CMK (cell line): ENCODE measurements at places on chromosomes 7 and 10.

- DNase-seq, result no peak
Measured at GRCh38 chr7:80703272-80703671, 64.8 kb downstream of the CD36 start.

GRCh38 chr10:106655636-106656035 lies 508.9 kb downstream of the SORCS1 start:
- no peak for DNase-seq

GRCh38 chr7:48376263-48376662 lies 205.0 kb downstream of the ABCA13 start:
- no peak for DNase-seq

- no peak for DNase-seq
Measured at GRCh38 chr10:78802866-78803265, 265.9 kb upstream of the ZMIZ1 start.

DNA sequence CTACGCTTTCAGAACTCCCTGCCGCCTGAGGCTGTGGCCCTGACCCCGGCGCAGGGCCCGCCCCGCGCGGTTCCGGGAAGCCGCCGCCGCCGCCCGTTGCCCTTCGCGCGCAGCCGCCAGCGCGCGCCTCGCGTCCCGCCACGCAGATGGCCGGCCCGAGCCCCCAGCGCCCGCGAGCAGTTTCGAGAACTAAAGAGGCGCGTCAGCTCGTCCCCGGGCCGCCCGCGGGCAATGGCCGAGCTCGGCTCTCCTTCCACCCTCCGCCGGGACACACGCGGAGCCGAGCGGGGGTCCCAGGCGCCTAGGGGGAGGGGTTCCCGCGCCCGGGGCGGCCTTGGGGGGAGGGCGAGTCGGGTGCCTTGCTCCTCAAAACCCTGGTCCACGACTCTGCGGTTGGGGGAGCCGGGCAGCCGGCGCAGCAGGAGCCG lies 1.8 kb downstream of the HNRNPF start:
- no peak for DNase-seq

DNA sequence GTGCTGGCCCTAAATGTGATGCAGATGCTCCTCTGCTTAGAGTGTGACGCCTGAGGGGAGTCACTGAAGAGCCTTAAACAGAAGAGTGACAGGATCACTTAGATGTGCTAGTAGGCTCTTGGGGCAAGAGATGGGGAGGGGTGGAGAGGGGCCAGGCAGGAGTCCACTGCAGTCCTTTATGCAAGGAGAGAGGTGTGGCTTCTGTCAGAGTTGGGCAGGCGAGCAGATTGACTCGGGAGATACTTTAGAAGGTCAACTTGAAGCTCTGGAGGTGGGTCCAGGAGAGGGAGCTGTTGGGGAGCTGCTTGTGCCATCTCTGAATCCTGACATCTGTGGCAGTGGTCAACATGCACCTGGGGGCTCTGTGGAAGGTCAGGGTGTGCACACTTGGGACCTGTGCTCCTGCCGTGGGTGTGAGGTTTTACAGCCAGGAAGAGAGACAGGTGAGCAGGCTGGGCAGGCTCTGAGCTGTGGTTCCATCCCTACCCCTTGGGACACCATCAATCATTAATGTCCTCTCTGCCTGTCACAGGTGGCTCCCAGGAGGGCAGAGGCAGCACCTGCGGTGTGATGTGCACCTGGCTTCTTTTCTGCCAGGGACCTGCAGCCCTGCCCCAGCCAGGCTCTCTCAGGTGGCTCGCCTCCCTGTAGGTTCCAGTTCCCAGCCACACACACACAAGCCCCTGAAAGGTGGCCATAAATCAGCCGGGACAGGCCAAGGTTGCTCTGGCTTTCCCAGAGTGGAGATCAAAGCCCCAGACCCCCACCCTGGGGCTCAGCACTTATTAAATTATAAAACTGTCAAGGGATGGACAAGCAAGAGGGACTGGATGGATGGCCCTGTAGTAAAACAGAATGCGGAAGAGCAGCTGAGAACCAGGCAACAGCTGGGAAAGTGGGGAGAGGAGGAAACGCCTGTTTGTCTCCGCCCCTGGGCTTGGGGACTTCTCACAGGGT lies 14.0 kb downstream of the NEURL1 start:
- no peak for DNase-seq

DNA sequence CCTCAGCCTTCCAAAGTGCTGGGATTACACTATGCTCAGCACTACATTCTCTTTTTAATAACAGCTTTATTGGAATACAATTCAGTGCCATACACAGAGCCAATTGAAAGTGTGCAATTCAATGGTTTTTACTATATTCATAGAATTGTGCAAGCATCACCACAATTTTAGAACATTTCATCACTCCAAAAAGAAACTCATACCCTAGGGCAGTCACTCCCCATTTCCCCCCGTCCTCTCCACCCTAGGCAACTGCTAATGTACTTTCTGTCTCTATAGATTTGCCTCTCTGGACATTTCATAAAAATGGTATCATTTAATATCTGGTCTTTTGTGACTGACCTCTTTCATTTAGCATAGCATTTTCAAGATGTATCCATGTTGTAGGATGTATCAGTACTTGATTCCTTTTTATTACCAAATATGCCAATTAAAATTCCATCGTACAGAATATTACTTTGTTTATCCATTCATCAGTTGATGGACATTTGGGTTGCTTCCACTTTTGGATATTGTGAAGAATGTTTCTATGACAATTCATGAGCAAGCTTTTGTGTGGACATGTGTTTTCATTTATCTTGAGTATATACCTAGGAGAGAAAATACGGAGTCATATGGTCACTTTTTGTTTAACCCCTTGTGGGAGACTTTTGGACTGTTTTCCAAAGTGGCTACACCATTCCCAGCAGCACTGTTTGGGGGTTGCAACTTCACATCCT lies 6.3 kb upstream of the XPNPEP1 start:
- DNase-seq, result no peak

GRCh38 chr7:19112274-19113001 lies 5.0 kb downstream of the TWIST1 start:
- DNase-seq, result no peak

GRCh38 chr7:143043391-143043790 lies 8.8 kb upstream of the OR6V1 start:
- DNase-seq, result no peak

DNA sequence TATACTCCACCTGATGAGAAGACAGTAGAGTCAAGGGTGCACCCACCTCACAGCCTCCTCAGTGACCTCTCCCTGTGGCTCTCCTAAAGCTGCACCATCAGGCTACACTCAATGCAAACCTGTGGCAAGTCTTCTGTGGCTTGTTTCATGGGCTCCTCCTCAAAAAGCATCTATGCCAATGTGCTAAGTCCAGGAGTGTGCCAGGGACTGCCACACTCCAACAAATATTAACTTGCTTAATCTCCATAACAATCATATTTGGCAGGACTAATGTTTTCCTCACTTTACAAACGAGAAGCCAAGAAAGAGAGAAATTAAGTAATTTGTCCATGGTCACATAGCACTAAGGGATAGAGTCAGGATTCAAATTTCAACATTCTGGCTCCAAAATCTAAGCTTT lies 11.9 kb downstream of the NRAP start:
- DNase-seq, result no peak

DNA sequence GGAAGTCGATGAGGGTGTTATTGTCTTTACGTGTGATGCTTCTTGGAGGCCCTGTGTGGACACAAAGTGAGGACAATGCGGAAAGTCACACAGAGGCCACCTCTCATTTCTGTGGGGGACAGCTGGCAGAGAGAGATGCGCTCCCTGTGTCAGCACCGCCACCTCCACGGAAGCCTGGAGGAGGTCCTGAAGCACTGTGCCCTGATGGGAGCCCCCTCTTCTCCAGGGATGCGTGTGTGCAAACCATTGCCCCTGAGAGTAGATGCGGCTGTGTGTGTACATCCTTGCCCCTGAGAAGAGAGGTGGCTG lies 2.0 kb downstream of the PTPRE start:
- no peak for DNase-seq

DNA sequence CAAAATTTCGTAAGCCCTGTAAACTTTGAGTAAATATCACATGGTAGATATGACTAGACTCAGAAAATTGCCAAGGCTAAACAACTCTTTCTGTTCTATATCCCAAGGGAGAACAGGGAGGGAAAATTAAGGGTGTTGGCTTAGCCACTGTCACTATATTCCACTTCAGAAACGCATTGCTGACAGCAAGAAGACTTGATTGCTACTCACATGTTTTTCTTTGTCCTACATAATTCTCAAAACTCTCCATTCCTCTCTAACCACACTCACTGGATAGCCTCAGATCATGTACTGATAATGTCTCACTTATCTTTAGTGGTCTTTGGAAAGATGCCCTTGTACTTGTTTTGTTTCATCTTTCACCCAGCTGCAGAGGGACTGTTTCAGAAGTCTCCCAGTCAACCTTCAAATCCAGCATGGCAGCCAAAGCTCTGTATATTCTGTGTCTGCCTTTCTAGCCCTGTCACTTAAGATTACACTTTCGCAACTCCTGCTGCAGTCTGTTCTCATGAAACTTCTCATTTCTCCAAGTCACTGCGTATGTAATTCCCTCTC lies 582.4 kb upstream of the FZD8 start:
- no peak for DNase-seq
